ENCODE measurements at places on chromosomes 11 and 22.

GRCh38 chr11:34260072-34260575 lies 97.7 kb downstream of the ABTB2 start:
- DNase-seq, result no peak

DNA sequence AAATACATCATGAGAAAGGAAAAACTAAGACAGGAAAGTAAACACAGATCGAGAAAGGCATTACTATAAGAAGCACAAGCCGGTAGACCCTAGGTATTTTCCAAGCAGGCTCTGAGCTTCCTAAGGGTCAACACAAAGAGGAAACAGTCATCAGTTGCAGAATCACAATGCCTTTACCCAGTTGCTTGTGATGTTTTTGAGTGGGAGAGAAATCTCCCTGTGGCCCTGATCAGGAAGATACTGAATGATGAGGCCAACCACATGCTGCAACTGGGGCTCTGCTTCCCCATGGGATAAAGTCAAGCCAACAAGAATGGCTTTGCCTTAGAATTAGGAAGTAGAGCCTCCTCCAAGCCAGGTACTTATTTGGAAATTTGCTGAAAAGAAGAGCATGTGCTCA lies 132.6 kb downstream of the MICAL2 start:
- no peak for DNase-seq

DNA sequence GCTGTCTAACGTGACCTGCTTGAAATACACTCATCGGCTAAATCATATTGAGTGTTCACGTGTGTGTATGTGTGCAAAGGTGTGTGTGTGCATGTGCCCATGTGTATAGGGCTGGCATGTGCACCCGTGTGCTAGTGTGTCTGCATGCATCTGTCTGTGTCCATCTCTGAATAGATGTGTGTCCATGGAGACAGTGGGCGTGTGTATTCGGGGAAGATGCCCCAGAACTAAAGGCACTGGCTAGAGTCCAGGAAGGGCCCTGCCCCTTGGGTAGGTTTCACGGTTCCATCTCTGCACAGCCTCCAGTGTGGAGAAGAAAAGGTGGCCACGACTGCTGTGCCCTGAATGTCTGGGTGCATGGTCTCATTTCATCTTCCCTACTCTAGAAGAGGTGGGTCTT lies 220.3 kb downstream of the MN1 start:
- no peak for DNase-seq

- no peak for DNase-seq
Measured at GRCh38 chr22:19228179-19228578, 49.6 kb upstream of the SLC25A1 start.

- DNase-seq, result no peak
Measured at GRCh38 chr11:32529994-32530588, 53.5 kb upstream of the EIF3M start.

DNA sequence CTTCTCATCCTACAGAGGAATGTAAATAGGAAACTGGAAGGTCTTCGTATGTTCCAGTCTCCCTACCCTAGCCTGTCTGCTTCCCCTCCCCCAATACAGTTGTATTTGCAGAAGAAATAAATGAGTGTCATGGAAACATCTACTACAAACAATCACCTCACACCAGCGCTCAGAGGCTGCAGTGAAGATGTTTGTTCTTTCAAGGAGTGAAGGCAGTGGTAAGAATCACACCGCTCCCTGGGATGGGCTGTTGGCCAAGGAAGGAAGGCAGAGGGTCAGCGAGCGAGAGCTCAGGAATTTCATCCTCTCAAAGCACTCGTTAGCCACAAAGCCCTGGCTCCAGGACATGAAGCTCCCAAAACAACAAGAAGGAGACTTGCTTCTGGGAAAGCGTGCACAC lies 1.1 kb upstream of the IGSF9B start:
- no peak for DNase-seq

DNA sequence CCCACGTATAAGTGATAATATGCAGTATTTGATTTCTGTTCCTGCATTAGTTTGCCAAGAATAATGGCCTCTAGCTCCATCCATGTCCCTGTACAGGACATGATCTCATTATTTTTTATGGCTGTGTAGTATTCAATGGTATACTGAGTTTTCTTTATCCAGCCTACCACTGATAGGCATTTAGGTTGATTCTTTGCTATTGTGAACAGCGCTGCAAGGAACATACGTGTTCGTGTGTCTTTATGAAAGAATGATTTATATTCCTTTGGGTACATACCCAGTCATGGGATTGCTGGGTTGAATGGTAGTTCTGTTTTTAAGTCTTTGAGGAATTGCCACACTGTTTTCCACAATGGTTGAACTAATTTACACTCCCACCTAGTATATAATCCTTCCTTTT lies 1.5 kb upstream of the FAM111A start:
- no peak for DNase-seq
